ENCODE measurements at places on chromosomes 11 and 22.
A peak's percentile ranks its signal among the peaks of the same experiment; 100 is the strongest.

DNA sequence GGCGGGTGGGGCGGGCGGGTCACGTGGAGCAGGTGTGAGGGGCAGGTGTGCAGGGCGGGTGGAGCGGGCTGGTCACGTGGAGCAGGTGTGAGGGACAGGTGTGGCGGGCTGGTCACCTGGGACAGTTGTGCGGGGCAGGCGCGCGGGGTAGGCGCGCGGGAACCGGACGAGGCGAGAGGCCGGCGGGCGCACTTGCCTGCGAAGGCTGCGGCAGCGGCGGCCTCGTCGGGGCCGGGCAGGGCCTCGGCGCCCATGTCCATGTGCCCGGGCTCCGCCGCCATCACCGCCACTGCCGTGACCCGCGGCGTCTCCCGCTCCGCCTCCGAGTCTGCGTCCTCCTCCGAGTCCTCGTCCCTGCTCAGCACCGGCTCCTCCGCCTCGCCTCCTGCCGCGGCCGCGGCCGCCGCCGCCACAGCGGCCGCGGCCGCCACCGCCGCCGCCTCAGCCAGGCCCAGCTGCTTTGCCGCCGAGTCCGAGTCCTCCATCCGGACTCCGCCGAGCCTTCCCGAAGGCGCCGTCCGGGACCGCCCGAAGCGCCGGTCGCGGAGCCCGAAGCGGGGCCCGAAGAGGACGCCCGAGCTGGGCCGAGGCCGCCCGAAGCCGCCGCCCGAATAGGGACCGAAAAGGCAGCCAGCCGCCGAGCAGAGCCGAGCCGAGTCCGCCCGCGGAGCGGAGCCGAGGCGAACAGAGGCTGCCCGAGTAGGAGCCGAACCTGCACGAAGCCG is at the start of gene DEAF1:
TSS of gene DEAF1 (minus strand) at position 660 of the 725 bp plus-strand sequence. CDS start at position 485, 175 bp downstream.
- DNase-seq: peak; percentile 98

DNA sequence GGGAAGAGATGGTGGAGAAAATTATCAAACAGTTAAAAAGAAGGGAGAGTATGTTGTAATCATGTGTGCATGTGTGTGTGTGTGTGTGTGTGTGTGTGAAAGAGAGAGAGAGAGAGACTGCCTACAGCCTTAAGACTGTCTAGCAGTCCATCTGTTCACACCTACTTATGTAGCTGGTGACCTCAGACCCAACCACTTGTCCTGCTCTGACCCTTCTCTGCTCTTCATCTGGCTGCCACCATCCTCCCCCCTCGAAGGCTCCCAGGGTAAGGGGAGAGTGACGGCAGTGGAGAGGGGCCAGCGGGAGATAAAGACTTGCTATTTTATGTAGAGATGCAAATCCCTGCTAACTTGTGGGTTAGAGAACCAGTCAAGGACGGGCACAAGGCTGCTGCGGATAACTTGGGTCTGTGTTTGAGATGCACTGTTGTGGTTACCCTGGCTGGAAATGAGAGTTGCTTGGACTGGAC is 24.9 kb upstream of the GRAMD1B start:
- no peak for DNase-seq

DNA sequence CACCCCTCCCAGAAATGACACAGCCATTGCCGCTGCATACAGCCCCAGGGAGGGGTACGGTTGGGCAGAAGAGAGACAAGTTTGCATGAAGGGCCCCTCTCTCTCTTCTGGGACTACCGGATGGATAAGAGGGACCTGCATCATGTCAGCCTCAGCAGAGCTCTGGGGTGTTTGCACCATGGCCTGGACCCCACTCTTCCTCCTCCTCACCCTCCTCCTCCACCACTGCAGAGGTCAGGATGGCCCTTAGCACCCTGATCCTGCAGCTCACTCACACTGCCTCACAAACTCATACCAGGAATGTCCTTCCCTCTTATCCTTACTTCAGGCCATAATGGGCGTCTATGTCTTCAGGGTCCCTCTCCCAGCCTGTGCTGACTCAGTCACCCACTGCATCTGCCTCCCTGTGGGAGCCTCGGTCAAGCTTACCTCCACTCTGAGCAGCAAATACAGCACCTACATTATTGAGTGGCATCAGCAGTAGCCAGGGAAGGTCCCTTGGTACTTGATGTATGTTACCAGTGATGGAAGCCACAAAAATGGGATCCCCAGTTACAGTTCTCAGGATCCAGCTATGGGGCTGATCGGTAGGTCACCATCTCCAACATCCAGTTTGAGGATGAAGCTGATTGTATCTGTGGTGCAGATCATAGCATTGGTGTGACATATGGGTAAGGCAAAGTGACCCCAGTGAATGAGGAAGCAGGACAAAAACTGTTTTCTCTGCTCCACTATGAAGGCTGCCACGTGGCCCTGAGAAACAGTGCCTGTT is 62.2 kb upstream of the VPREB1 start:
- DNase-seq: no peak

GRCh38 chr22:46791201-46791731 is 28.8 kb downstream of the TBC1D22A start:
- DNase-seq: peak; percentile 50

- no peak for DNase-seq
Observed at GRCh38 chr22:33035272-33035863, 22.8 kb downstream of the SYN3 start.

GRCh38 chr22:17777005-17777716 is 2.9 kb upstream of the BID start:
- DNase-seq: peak; percentile 37

- DNase-seq: no peak
Observed at GRCh38 chr11:121790430-121790829, 325.6 kb downstream of the BLID start.

GRCh38 chr11:8871171-8871775 is 39.7 kb upstream of the AKIP1 start:
- no peak for DNase-seq

DNA sequence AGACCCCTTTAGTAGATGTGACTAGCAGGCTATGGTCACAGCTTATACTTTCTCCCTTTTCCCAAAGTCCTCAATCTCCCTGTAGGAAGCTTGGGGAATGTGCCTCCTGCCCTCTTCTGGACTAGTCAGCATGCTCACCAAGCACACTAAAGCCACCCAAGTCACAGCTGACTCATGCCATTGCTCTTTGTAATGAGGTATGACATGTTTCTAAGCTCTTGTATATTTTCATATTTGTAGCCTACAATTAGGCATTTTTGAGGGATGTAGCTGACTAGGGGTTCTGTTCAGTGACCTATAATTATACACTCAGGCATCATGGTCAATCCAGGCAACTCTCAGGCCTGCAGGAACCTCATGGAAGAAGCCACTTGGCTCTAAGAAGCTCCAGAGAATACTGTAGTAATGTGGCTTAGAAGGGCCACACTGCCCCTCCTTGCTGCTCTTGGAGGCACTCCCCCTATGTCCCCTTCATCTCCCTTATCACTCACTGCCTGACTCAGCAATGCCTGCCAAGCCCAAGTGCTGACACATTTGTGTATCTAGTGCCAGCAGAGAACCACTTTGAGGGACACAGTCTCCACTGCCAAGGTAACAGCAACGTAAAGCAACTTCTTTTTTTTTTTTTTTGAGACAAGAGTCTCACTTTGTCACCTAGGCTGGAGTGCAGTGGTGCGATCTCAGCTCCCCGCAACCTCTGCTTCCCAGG is 86.2 kb downstream of the RPL27A start:
- DNase-seq: no peak

Data from effector CD8-positive, alpha-beta T cell (primary cell).